ENCODE measurements at places on chromosomes 3 and 15. TPM values are rescaled to one million over a fixed set of nuclear protein-coding genes. Genes with fewer than 3 reads are reported as not detected.
A peak's percentile ranks its signal among the peaks of the same experiment; 100 is the strongest.

The GABRR3 gene
- not detected for total RNA-seq

The WDR6 gene
- 119 TPM for total RNA-seq

The SAMD7 gene
- total RNA-seq, result not detected

The MINAR1 gene
- total RNA-seq, result 0.21 TPM

The SLC24A1 gene
- total RNA-seq, result 12.4 TPM

The ANKUB1 gene
- total RNA-seq, result not detected

The SERINC4 gene
- total RNA-seq, result 0.14 TPM

DNA sequence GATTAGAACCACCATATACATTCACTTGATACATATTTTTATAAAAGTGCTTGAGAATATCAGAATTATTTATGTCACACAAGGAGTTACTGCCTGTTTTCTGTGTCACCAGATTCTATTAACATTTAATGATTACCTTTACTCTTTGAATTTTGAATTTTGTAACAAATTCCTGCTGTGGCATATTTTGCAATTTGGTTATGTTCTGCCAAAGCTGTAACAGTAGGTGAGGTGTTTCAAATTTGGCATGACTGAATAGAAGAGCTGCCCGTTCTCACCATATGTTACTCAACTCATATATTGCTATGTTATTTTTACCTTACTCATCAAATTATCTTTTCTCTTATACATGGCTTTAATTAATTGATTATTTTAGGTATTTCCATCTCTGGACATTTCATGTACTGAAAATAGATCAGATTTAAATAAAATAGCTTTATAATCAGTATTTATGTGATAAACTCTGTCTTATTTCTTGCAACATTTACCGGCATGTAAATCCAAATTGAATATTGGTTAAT, 18.9 kb downstream of the PML start:
- DNase-seq, result no peak

DNA sequence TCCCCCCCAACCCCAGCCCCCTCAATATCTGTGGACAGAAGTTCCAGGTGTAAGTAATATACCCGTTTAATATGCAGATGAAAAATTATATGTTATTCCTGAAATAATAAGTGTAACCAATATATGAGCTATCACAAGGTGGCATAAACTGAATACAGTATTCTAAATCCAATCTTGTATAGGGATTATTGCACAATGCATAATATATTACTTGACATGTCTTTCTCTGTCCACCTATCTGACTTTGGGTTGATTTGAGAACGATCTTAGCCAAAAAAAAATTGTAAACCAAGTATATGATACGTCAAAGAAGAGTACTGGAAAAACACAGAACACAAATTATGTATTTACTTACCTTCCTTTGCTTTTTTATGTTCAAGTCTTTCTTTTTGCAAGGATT, 47.8 kb downstream of the GOLIM4 start:
- DNase-seq, result no peak

DNA sequence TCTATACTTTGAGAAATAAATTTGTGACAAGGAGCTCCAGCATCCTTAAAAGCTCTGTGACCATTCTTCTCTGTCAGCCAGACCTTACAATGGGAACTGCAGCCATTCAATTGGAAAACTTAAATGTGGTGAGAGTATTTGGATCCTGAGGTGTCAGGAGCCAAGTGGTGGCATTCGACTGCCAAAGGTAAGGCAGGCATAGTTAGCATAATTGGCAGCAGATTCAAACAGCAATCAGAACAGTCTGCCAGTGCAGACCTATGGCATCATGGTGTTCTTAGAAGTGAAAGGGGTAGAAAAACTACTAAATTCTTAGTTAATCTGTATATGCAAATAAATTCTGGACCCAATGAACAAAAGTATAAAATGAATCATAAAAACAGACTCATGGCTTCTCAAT, 18.2 kb upstream of the FNDC3B start:
- no peak for DNase-seq

GRCh38 chr3:43222590-43222989, 63.8 kb upstream of the SNRK start:
- peak; percentile 26 for DNase-seq

GRCh38 chr15:101765772-101766456, 37.4 kb upstream of the OR4F6 start:
- DNase-seq, result no peak

DNA sequence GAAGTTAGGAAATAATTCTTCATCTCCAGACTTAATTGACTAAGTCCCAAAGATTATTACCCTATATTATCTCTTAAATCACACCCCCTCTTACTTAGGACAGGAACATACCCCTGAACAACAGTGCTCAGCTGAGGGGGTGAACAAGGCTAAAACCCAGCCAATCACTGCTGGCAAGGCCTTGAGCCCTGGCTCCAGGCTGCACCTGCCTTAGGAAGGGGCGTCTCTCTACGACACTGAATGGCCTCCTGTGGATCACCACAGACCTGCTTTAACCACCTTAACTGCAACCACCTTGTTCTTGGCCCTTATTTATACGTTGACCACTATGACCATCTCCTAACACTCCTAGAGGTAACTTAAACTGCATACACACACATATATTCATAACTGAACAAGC, 267.4 kb upstream of the THBS1 start:
- DNase-seq, result no peak

DNA sequence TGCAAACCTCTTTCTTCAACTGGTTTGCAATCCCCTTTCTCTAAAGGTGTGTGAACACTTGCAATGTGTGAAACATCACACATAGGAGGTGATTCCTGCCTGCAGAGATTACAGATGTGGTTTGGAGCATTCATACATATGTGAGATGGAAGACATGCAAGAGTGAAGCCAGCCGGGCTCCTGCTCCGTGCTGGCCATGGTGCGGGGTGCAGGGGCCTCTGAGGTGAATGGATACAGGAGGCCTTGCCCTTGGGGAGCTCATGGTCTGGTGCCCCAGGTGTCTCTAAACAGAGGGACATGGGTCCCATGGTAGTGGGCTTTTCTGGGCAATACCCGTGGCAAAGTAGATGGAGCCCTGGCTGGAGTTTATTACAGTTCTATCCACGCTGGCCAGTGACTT, 6.0 kb downstream of the SLC6A11 start:
- no peak for DNase-seq

DNA sequence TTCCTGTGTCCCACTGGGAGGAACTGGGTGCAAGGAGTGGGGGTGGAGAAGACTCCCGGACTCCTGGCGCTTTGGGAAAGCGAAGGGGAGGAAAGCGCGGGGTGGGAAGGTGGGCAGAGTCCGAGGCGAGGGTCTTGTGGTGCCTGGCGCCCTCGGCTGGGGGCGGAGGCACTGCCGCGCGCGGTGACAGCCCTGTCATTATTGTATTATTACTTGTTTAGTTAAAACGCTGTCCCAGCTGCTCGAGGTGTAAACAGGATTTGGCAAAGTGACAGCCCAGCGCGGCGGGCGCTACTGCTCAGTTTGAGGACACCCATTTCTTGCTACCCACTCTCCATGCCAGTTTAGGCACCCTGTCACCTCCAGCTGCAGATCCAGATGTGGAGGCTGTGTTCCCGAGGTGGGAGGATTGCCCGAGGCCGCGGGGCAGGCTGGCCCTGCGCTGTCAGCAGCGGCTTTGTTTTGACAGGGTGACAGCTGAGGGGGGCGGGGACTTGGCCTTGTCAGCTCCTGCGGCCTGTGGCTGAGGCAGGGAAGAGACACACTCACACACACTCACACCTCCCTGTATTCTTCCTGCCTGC, 1.0 kb downstream of the KAT2B start:
- peak; percentile 87 for DNase-seq

GRCh38 chr15:88215066-88215648, 41.4 kb downstream of the NTRK3 start:
- no peak for DNase-seq

GRCh38 chr3:132405188-132405587, 12.1 kb upstream of the DNAJC13 start:
- DNase-seq, result no peak

DNA sequence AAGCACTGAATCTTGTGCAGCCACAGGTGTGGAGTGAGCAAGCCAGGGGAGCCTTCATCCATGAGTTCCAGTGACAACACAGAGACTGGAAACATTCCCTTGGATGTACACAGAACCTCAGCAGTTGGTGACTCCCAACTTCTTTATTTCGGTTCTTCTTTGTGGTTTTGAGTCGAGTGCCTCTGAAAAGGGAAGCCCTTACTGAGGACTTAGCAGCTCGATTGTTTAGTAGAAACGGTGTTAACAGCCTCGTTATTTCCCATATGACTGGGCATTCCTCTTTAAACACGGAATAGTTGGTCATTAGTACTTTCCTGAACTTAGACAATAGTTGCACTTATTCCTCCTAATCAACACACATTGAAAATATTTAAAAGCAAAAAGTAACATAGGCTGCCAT, 7.7 kb downstream of the SLCO3A1 start:
- DNase-seq, result no peak

DNA sequence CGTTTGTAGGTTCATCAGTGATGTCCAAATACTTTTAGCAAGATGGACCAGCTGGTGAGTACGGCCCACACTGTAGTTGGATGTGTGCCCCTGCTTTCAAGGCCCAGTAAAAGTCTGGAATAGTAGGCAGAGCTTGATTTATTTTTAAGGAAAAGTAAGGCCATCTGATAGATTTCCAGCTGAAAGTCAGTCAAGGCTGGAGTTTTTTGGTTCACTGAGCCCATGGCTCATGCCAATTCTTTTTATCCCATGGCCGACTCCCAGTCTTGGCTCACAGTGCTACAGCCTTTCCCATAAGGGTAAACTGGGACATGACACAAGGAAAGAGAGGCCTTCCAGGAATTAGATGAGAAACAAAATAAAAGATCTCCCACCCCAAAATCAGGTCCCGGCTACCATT, 13.5 kb downstream of the CCDC80 start:
- no peak for DNase-seq

DNA sequence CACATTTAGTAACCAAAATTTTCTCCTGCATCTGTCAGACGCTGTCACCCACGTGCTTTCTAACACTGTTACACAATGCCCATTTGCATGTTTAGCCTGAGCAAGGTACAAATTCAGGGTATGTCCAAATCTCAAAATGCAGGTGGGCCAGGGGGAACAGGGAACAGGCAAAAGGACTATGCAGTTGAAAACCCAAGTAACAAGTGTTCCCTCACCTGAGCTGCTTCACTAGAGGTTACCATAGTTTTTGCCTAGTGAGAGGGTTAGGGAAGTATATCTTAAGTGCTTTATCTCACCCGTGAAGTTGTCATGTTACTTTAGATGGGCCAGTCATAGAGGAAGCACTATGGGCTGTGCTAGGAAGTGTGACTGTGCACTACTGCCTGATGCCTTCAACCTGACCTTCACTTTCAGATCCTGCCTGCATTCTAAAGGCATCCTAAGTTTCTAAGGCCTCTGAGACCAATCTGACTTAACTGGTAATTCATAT, 6.0 kb upstream of the TMEM87A start:
- DNase-seq, result no peak

DNA sequence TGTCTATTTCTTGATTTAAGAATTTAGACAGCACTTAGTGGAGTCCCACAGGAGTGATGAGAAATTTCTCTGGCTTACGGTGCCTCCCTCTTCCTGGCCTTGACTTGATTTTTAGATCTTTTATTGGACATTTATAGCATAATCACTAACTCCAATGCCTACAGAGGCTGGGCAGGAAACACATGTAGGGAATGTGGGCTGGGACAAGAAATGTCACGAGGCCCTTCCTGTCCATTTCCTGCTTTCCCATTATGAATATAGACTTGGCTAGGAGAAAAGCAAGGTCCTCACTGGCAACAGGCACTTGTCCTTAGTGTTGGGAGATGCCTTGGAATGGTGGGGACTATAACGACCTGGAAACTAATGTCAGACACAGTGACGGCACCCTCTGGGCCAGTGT, 100.3 kb downstream of the MYLK start:
- no peak for DNase-seq

GRCh38 chr3:28042095-28042635, 199.3 kb upstream of the CMC1 start:
- no peak for DNase-seq

- DNase-seq, result no peak
Observed at GRCh38 chr3:59334585-59334984, 284.8 kb upstream of the CFAP20DC start.

DNA sequence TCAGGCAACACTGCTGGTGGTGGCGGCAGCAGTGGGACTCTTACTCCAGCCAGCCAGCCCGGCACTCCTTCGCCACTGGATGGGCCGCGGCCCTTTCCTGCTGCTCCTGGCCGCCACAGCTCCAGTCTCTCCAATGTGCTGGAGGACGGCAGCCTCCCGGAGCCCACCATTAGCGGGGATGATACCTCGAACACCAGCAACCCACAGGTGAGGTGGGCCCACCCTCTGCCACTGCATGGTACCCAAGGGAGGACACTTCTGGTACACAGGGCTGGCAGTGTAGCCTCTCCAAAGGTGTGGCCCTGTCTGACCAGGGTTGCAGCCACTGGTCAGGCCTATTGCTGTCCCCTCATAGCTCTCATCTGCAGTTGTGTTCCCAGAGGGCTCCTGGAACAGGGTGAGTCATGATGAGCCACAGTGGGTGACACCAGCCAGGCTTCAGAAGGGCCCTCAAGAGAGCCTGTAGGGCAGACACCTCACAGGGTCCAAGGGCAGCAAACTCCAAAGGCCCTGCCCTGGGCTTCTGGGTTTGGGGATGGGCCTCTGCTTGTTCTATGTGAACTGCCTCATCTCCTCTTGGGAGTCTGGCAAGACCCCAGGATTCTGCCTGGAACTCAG, 20.8 kb downstream of the NBEAL2 start:
- DNase-seq, result no peak

DNA sequence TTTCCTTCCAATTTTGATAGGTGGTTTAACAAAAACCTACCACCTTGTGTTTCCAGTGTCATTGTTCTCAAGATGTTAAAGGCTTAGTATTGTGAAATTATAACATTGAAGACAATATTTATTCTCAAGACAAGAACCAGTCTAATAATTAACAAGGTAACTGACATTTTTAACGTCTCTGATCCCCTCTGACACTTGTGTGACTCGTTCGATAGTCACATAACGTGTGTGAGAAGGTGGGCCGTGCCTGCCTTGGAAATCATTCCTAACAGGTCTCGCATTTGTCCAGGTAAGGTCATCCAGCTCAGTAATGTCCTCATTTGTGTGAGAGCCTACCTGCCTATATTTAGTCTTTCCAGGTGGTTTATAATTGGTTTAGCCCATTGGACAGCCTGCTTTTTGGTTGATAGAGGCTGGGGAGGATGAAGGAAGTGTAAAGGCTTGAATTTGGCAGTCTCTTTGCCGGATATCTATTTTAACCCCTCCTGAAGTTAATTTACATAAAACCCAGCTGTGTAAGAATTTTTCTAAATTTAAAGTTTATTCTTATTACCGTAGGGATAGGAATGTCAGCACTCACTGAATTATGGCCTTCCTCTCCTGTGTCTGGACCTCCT, 94.4 kb downstream of the AKAP13 start:
- DNase-seq, result no peak
